ENCODE measurements at places on chromosomes 13 and 19.

DNA sequence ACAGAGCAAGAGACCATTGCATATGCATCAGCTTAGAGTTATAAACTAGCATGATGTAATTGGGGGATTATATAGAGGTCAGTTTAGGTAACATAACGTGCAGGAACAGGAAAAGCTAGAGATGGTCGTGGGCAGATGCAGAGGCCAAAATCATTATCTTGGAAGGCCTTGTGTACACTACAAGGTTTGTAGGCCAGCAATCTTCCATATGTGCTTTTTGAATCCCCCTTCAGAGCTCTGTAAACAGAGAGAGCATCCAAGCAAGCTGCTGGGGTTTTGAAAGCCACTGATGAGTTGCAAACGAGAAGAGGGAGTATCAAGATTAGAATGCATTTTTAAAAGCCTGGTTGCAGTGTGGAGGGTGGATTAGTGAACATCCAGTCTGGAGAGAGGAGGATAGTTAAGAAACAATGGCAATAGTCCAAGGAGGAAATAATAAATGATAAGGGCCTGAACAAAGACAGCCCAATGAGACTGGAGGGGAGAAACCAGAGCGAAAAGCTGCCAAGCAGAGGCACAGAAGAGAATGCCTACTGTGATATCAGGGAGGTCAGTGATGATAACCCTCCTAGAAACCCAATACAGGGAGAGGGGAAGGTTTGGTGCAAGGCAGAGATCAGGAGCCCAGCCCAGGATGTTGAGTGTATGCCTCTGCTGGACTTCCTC lies 109.6 kb downstream of the ZAR1L start:
- DNase-seq, result no peak

GRCh38 chr19:30087381-30088138 lies 145.5 kb downstream of the URI1 start:
- DNase-seq, result no peak

DNA sequence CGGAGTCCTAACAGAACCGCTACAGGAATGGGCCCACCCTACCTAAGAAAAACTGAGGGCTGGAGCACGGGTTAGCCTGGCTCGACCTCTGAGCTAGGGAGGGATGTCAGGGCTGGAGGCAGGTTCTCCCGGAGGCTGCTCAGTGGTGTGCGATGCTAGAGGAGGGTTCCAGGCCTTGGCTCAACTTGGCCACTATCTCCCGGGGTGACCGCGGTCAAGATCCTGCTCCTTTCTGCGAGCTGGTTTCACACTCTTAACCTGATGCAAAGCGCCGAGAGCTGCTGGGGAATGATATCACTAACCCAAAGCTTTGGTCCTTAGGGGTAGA lies 301 bp downstream of the POP4 start:
- no peak for DNase-seq

- DNase-seq, result no peak
These were observed 1451.5 kb downstream of the EFNB2 start for GRCh38 chr13:105083992-105084391.

GRCh38 chr13:77022341-77022740 lies 4.6 kb downstream of the FBXL3 start:
- no peak for DNase-seq

- DNase-seq, result no peak
These were observed 231.0 kb upstream of the IRS2 start for GRCh38 chr13:110017379-110017778.

GRCh38 chr13:86892330-86892729 lies 778.8 kb upstream of the SLITRK5 start:
- no peak for DNase-seq

- no peak for DNase-seq
These were observed 71.8 kb downstream of the TBC1D4 start for GRCh38 chr13:75410207-75410606.

DNA sequence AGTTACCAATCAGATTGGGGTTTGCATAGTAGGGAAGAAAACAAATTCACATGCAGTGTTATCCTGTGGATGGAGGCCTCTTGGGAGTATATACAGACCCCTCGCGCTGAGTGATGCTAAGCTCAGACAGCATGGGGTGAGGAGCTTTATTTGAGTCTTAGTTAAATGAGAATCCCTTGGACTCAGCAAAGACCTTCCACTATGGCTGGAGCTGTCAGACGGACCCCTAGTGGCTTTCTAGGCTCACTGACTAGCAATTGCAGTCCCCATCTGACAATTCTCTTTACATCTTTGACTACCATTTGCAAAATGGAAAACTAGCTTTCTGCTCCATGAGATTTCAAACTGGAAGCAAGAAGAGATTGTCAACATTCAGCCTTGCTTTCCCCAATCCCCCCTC lies 90.4 kb downstream of the STOML3 start:
- no peak for DNase-seq

DNA sequence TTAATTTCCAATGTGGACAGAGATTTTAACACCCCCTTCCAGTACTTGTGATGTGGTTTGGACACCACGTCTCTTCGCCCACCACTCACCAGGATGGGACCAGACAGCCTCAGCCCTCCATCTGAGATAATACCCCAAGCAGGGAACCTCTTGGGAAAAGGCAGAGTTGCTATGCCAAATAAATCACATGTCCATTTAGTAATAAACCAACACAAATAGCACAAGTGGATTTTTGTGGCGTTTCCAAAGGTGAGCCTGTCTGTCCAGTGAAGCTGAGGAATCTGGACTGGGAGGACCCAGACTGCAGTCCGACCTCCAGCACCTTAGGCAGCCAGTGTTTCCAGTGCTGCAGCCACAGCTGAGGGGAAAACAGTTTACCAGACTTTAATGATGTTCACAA lies 34.1 kb upstream of the GAS6 start:
- DNase-seq, result no peak

DNA sequence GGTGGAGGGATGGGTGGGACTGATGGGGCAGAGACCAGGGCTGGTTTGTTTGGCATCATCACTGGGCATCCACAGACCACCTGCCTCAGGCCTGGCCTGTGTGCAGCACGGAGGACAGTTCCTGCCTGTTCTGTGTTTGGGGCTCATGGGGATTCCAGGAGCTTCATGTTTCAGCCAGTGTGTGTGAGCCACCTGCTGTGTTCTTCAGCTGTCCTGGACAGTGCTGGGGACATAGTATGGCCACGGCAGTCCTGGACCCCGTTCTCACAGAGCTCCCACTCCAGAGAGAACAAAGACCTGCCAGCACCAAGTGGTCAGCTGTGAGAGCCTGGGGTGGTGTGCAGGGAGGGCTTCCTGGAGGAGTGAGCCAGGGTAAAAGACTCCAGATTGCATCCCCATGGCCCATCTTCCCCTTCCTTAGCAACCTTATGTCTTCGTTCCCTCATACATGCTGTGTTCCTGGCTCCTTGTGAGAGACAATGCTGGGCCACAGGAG lies 2.0 kb upstream of the CCDC97 start:
- no peak for DNase-seq

GRCh38 chr13:51684076-51684475 lies 99.8 kb downstream of the WDFY2 start:
- no peak for DNase-seq

- DNase-seq, result no peak
These were observed 102.7 kb downstream of the ATP11A start for GRCh38 chr13:112792511-112792910.

GRCh38 chr19:36152352-36153091 lies at the start of gene COX7A1:
Gene COX7A1 (minus strand): TSS chr19:36152447. CDS start chr19:36152407, 40 bp downstream.
- no peak for DNase-seq

DNA sequence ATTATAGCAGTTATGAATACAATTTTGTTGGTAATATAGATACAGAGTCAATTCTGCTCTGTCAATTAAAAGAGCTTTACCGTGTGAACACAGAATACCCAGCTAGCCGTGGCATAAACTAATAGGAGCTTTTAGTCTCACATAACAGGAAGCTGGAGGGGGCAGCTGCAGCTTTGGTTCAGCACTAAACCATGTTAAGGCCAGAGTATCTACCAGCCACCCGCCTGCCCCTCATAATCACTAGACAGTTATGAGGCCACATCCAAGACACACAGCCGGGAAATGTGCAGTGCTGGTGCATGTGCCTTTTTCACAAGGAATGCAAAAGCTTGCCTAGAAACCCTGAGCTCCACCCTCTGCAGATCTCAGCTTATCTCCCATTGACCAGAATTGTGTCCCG lies 62.3 kb downstream of the SGCG start:
- DNase-seq, result no peak

DNA sequence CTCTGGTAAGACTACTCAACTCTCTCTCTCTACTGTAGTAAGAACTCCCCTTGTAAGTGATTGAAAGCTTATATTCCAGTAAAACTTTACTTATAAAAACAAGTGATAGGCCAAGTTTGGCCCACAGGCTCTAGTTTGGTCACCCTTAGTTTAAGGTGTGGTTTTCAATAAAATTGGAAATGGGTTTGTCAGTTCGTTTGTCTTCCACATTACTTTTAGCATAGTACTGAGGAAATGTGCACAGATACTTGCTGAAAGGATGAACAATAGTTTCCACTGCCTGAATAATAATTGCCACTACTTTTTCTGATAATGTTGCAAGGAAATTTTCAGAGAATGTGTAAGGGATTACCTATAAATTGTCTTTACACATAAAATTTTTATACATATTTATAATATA lies 54.5 kb downstream of the LMO7 start:
- no peak for DNase-seq

DNA sequence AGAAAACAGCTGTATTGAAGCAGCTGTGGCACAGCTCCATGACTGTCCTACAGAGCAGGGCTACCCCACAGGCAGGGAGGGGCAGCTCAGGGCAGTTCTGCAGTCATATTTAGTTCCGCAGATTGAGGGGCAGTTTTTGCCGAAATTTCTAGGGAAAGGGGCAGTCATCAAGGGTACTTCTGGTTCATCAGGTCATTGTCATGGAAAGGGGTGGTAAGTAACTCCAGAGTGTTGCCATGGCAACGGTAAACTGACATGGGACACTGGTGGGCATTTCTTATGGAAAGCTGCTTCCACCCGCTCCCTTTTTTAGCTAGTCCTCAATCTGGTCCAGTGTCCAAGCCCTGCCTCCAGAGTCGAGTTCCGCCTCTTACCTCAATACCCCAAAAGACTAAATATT lies 702.8 kb downstream of the LIG4 start:
- DNase-seq, result no peak

- no peak for DNase-seq
These were observed 393.0 kb downstream of the ITGBL1 start for GRCh38 chr13:101845245-101846020.

- no peak for DNase-seq
These were observed 24.3 kb downstream of the ANKRD10 start for GRCh38 chr13:110890279-110891165.

DNA sequence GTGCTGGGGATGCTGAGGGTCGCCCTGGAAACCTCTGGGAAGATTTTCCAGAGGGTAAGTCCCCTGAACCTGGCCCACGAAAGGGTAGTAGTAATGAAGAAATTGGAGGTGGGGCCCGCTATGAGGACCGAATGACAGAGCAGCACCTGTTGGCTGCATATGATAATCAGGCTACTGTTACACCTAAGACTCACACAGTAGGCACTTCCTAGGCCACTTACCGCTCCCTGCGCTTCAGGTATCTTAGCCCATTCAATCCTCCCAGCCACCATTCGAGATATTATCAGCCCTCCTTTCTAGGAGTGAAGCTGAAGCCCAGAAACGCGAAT lies 4.3 kb upstream of the LRFN3 start:
- no peak for DNase-seq

DNA sequence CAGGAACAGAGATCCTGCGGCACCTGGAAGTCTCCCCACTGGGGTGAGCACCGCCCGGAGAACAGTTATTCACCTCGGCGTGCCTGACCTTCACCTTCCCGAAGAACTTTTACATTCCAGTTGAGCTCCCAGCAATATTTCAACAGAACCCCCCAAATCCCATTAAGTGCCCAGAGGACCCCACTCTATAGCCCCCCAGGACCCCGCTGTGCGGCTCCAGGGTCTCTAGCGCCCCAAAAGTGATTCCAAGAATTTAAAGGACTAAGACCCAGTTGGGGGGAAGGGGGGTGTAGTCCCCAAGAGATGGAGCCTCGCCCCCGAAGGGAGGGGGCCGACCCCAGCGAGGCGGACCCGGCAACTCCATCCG lies 480 bp downstream of the GPR108 start:
- DNase-seq, result no peak

GRCh38 chr13:95573221-95573620 lies 20.7 kb downstream of the CLDN10 start:
- no peak for DNase-seq

DNA sequence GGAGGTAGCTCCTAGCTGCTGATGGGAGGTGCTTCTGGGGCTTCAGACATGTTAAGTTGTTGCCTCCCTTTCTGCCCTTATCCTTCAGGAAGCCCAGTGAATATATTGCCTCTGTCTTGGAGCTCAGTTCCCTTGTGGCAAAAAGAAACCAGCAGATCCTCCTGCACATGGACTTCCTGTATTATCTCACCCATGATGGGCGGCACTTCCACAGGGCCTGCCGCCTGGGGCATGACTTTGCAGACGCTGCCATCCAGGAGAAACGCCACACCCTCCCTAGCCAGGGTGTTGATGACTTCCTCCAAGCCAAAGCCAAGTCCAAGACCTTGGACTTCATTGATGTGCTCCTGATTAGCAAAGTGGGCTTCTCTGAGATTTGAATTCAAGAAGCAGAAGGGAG lies 6.0 kb upstream of the CYP4F12 start:
- no peak for DNase-seq

GRCh38 chr13:37059848-37060192 lies 332 bp upstream of the SUPT20H start:
- no peak for DNase-seq

GRCh38 chr13:85436029-85436428 lies 363.2 kb downstream of the SLITRK6 start:
- DNase-seq, result no peak

DNA sequence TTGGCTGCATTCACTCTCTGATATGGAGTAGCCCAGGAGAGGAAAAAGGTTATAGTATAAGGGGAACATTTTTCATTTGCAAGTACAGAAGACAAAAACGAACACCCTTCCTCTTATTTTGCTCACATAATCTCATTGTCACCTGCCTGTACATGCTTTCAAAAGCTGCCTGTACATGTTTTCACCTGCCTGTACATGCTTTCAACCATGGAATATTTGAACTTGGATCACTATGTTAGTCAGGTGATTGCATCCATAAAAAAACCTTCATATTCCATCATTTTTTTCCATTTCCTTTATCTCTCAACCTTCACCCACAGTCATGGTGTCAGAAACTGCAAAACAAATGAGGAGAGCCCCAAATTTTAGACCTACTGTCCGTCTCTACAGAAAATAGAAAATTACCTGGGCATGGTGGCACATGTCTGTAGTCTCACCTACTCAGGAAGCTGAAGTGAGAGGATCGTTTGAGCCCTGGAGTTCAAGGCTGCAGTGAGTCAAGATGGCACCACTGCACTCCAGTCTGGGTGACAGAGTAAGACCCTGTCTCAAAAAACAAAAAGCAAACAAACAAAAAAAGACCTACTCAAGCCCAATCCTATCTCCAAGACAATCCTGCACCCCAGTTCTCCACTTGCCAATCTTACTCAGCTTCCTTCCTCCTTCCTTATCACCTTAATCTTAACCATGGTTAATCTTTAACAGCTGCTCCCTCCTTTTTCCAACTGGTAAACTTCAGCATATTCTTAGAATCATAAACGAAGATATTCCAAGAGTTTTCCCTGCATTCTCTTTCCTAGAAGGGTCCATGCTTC lies 11.6 kb downstream of the IGFL2 start:
- no peak for DNase-seq

- no peak for DNase-seq
These were observed 315.9 kb downstream of the DCT start for GRCh38 chr13:94163535-94163934.

GRCh38 chr13:37348916-37349643 lies 243.6 kb upstream of the CSNK1A1L start:
- DNase-seq, result no peak

- no peak for DNase-seq
These were observed 382.9 kb downstream of the KLF12 start for GRCh38 chr13:73751290-73751689.
